PC-9 (cell line): ENCODE measurements at places on chromosomes 7 and 10. TPM values are rescaled to one million over a fixed set of nuclear protein-coding genes. Genes with fewer than 3 reads are reported as not detected.

GRCh38 chr10:5078547-5079180 lies 15.6 kb upstream of the AKR1C3 start:
- DNase-seq: peak; percentile 88

DNA sequence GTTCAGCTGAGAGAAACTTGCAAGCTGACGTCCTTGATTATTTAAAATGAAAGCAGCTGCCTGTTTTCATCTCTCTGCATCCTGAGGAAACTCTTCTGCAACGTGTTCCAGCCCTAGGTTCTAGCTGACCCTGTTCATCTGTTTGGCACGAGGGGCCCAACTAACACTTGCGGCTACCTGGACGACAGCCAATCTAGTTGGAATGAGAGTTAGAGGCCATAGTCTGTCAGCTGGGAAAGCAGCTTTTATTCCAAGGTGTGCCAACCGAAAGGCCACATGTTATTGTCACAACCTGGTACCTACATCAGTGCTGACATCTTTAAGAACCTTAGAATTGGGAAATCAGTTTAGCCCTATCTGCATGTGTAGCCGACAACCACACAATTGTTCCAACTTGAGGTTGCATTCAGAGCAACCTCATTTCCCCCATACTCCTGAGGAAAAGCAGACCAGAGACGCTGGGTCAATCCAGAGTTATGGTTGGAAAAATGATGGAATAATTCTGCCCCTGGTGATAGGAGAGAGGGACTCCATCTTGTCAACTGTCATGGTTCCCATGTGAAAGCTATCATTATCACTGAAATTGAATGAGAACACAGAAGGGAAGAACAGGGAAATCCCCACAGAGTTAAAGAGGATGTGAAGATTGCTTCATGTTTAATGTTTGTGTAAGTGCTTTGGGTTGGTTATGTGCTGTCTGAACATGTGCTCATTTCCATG lies 121.6 kb downstream of the EGFR start:
- DNase-seq: no peak

GRCh38 chr7:12322284-12322902 lies 81.3 kb downstream of the VWDE start:
- no peak for DNase-seq

The PLCE1 gene
- total RNA-seq: 14.8 and 15.2 TPM in 2 replicates

- no peak for DNase-seq
These were observed 6.5 kb downstream of the ERCC6 start for GRCh38 chr10:49532461-49532860.

DNA sequence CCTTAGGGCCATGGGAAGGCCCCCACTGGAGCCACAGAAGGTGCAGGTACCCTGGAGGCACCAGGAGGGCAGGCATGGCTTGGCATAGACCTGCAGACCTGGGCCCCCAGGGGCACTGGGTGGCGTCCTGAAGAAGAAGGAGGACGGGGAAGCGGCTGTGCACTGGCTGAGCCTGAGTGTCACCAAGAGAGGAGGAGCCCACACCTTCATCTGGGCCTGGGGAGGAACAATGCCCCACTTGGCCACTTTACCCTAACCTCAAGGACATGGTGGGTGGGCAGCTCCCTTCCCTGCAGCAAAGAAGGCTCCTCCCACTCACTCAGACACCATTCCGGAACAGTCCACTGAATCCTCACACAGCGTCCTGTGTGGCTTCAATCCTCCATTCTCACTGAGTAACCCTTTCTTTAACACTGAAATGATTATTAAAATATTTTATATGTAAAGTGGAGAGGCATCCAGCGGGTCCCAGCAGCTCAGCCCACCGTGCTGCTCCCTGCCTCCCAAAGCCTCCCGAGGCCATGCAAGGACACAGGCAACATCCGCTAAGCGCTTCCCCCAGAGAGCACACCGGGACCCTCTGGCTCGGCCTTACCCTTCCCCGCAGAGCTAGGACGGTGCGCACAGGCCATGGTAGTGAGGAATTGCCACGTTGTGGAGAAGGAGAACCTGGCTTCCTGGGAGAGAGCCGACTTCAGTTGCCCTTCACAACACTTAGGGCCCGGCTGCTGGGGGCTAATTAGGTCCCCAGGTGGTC lies 516.7 kb upstream of the MGMT start:
- no peak for DNase-seq

The CLDN15 gene
- 16.0 and 17.2 TPM in 2 replicates for total RNA-seq

The SHH gene
- total RNA-seq: not detected in 2 replicates

The EEF1AKMT2 gene
- total RNA-seq: 16.4 and 18.4 TPM in 2 replicates
